ENCODE measurements at places on chromosomes 7 and 10.

DNA sequence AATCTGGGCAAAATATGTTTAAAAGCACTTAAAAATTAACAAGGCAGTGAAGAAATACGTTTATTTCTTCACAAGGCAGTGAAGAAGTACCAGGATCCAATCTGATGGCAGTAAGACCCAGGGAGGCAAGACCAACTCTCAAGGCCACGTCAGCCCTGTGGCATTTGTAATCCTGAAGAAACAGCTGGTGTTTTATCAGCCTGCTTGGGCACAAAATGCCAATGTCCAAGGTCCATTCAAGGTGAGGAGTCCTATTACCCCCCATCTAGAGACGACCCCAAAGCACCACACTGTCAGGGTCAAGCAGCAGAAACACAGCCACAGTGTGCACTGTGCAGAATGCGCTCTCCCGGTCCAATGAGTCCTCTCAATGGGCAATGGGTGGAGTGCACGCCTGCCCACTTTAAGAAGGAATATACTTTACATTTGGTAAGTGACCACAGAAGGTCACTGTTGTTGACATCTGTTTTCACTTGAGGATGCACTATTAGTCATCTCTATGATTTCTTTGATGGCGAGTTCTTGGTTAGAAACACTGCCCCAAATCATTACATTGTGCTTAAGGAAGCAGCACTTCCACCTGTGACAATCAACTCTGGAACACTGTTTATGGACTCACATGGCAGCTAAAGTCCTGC is 12.8 kb downstream of the CPXM2 start:
- no peak for DNase-seq

- DNase-seq: no peak
Observed at GRCh38 chr7:30815951-30816644, 44.9 kb downstream of the MINDY4 start.

DNA sequence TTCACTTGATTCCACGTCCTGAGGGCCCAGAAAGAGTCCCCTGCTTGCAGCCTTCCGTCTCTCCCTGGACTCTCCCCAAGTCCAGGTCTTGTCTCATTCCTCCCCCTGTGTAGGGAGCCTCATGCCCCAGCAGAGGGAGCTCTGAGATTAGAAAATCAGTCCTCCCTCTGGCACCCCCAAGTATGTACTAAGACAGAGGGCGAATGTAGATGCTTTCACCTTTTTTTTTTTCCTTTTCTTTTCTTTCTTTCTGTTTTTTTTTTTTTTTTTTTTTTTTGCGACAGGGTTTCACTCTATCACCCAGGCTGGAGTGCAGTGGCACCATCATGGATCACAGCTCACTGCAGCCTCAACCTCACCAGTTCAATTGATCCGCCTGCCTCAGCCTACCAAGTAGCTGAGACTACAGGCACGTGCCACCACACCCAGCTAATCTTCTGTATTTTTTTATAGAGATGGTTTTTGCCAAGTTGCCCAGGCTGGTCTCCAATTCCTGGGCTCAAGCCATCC is 10.3 kb downstream of the SFXN3 start:
- DNase-seq: no peak

- no peak for DNase-seq
Observed at GRCh38 chr10:1620803-1621202, 116.5 kb downstream of the ADARB2 start.

DNA sequence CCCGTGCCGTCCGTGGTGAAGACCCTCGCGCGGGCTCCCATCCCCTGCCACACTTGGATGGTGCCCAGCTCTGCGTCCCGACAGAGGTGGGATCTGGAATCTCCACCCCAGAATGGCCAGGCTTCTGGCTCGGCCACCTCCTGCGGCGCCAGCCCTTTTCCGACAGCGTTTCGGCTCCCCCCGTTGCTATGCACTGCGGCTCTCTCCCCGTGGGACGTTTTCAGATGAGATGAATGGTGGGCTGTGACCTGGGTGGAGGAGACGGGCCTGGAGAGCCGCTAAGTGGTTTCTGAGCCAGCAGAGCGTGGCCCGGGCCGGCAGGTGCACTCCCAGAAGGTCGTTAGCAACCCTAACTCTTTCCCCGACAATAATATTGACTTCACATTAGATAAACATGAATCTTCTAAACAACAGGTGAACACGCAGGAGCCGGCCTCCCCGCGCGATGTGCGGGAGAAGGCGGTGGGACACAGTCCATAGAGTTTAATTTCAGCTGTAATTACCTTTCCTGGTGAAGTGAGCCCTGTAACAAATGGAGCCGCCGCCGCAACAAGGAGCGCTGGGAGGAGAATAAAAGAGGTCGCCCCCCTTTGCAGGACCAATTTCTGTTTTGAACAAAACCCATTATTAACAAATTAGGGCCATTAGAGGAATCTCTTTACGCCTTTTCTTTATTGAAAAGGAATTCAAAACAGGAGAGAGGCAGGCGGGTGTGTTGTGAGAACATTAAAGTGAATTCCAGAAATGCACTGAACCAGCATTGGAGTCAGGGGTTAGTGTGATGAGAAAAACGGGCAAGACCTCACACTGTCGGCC is 294.3 kb upstream of the PFKP start:
- no peak for DNase-seq

DNA sequence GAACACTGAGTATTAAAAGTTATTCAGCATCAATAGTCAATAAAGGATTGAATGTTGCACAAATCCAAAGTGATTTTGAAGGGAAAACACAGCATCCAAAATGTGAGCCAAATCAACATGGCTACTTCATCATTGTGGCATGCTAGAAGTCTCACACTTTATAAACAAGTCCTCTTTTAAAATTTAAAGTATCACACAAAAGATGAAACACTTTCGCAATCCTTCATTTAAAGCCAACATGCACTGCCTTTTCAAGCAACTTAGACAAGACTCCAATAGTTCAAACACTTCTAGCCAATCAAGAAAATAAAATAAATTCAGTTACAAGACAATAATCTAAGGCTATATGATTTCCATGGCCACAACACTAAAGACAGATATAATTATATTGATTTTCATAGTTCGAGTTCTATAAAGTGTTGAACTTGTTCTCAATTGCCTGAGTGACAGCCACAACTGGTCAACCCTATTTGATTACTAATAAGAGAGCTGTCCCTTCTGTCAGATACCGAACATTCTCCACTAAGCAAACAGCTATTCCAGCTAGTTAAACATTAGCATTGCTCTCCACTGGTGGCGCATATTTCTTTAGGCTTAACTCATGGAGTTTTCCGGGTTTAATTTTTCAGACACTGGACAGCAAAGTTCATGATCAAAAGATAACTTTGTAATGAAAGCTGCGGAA is 8.3 kb downstream of the EBF3 start:
- DNase-seq: no peak

GRCh38 chr10:78028438-78029268 is 662 bp downstream of the POLR3A start:
- DNase-seq: no peak
